ENCODE measurements at places on chromosomes 3 and 15.

- DNase-seq = no peak
Observed at GRCh38 chr15:68730976-68731897, 89.5 kb downstream of the ANP32A start.

- DNase-seq = peak; percentile 27
Observed at GRCh38 chr3:141412087-141412935, 44.0 kb downstream of the ZBTB38 start.

- DNase-seq = no peak
Observed at GRCh38 chr3:116037954-116038911, 407.1 kb downstream of the LSAMP start.

DNA sequence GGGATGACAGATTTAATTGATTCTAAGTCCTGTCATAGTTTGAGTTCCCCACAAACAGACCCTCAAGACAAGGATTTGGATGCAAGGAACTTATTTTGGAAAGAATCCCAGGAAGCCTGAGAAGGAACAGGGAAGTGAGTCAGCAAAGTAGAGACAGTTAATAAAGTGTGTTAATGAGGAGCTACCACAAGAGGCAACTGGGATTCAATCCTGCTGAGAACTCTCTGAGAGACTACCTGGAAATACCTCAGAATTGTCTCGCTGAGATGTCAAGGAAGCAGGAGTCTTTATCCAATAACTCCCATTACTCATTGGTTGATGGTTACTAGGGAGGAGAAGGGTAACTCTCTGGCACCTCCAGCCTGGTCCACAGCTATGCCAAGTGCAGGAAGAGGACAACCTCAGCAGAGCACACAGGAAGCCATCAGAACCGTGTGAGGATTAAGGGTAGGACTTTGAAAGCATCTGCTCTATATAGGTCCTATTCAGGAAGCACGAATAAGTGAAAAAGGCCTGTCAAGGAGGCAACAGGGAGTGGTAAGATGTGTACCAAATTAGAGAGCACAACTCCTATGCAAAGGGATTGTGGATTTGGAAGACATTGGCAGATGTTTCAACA is 311.1 kb upstream of the KCNH8 start:
- no peak for DNase-seq

DNA sequence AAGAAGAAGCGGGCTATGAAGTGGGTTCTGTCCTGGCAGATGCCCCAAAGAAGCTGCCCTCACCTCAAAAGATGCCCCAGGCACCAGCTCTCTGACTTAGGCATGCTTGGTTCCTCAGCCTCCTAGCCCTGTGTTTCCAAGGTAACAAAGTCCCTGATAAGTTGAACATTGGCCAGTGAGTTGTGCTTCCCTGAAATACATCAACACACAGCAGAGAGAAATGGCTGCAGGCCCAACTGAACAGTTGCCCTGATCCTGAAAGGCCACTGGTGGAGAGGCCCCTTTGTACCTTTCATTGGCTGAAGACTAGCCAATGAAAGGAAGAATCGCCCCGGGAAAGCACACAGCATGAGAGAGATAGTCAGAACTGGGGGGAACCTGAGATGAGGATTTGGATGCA is 169.9 kb upstream of the CTNNB1 start:
- DNase-seq = no peak

DNA sequence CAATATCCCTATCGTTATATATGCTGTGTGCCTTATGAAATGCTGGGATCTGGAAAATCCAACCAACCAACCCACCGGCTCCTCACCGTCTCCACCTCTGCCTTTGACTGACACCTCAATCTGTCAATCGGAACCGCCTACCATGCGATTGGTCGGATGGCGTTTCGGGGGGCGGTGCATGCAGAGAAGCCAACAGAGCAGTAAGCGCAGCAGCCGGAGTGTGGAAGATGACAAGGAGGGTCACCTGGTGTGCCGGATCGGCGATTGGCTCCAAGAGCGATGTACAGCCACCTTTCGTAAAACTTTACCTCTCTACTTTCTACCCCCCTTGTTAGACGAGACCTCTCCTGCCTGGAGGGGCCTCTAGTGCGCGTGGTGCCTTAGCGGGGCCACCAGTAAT is 6.3 kb downstream of the CLK3 start:
- DNase-seq = no peak

GRCh38 chr15:55237219-55238130 is 40.7 kb upstream of the RSL24D1 start:
- DNase-seq = no peak

All from activated CD4-positive, alpha-beta T cell treated with anti-CD3 and anti-CD28 coated beads for 1 hour (primary cell).